ENCODE measurements at places on chromosomes 1 and 21.

- no peak for DNase-seq
These were observed 67.0 kb downstream of the PIK3R3 start for GRCh38 chr1:46065405-46065804.

DNA sequence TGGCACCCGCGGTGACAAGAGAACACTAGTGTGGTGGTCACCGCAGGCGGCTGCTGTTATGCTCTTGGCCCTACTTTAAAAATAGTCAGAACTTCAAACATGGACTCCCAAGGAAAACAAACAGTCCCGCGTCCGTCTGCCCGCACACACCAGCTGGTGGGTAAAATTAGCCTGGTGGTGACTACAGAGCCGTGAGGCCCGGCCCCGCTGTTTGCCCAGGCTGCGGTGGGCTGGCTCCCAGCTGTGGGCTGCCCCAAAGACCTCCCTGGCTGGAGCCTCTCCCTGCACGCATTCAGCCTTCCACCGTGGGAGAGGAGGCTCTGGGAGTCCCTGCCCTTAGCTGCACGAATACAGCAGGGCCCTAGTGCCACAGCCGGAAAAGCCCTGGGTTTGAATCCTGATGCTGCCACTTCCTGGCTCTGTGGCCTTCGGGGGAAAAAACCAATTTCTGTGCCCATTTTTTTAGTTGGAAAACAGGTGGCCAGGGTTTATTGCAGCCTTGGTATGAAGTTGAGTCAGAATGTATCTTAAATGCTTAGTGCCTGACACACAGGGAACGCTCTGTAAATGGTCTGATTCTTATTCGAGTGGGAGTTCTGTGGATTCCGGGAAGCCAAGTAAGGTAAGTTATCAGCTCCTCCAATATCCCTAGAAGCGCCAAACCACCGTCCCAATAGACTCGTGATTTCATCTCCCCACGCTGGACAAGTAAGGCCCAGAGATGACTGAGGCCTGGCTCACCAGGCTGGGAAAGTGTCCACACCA, 58.2 kb downstream of the ALPL start:
- peak; percentile 38 for DNase-seq

GRCh38 chr1:158675563-158676323, 10.8 kb downstream of the SPTA1 start:
- DNase-seq, result no peak

GRCh38 chr21:41465176-41465781, 39.2 kb downstream of the MX1 start:
- no peak for DNase-seq

DNA sequence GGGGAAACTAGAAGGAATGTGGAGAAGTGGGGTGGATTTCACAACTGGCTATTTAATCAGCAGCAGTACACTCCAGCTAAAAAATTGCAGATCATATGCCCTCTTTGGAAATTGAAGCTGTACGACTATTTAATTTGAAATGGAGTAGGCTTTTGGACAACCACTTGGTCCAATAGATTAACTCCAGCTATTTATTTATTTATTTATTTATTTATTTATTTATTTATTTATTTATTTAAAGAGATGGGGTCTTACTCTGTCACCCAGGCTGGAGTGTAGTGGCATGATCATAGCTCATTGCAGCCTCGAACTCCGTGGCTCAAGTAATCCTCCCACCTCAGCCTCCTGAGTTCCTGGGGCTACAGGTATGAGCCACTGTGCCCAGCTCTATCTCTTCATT, 312.3 kb downstream of the KCNH1 start:
- DNase-seq, result no peak

DNA sequence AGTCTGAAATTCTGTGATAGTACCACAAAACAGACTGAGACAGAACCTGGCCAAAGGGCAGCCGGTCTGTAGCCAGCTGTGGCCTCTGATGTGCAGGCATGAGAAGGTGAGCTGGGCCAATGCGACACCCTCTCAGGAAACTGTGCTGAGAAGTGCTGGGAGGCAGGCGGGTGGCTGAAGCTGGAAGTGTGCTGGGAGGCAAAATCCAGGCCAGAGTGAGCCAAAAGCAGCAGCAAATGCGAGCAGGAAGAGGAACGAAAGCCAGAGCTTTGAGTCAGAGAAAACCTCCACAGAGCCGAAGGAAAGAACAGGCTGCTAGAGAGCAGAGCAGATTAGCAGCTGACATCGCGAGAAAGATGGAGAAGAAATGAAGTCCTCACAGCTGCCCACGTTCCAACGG, 10.2 kb upstream of the ATP13A2 start:
- DNase-seq, result peak; percentile 47

GRCh38 chr1:66206563-66207144, 327.3 kb upstream of the SGIP1 start:
- DNase-seq, result no peak

DNA sequence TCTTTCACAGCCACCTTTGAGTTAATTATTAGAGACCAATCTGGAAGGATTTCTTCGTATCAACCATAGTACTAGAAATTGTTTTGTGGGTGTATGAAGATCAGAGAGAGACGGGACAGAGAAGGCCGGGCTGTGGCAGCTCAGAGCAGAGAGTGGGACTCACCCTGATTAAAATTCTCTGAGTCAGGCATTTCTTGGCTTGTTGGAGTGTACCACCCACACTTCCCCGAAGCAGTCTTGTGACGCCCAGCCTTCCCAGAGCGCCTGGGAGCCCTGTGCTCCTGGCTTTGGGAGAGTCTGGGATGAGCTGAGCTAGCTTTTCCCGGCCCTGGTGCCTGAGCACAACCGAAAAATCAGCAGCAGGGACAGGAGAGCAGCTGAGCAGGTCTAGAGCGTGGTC, 19.4 kb downstream of the PLEKHM2 start:
- DNase-seq, result peak; percentile 91

GRCh38 chr21:41798326-41798725, 31.5 kb upstream of the RIPK4 start:
- no peak for DNase-seq

GRCh38 chr1:155255243-155256007, at the start of gene ENTREP3:
Gene ENTREP3, minus strand, starts transcription at chr1:155255483. Its CDS starts 606 bp downstream, at chr1:155254877.
- peak; percentile 97 for DNase-seq

- DNase-seq, result no peak
These were observed 61.4 kb upstream of the CNIH3 start for GRCh38 chr1:224554620-224555259.

- DNase-seq, result no peak
These were observed 231.3 kb downstream of the C1orf94 start for GRCh38 chr1:34408011-34408410.

GRCh38 chr1:195756109-195756508, 852.1 kb downstream of the KCNT2 start:
- DNase-seq, result no peak

GRCh38 chr1:1089731-1090423, 15.8 kb upstream of the RNF223 start:
- peak; percentile 73 for DNase-seq
